ENCODE measurements at places on chromosomes 4 and X.

- peak; percentile 8 for DNase-seq
Observed at GRCh38 chr4:102734591-102735385, 26.0 kb downstream of the MANBA start.

GRCh38 chr4:24273136-24273535 is 311.2 kb downstream of the DHX15 start:
- DNase-seq = no peak

DNA sequence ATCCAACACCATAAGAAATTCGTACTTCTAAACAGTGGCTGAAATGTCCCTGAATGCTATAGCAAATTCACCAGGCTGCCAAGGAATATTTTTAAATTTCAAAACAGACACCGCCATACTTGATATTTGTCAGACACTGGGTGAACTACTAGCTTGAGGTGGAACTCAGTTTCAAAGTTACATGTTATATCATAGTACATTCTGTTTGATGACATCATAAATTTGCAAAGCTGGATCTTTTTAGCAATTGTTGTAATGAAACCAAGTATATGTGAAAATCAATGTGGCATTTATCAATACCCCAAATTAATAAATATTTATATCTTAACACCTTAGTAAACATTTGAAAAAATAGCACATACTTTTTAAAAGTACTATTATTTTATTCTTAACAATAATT is 14.2 kb downstream of the ART3 start:
- DNase-seq = no peak

DNA sequence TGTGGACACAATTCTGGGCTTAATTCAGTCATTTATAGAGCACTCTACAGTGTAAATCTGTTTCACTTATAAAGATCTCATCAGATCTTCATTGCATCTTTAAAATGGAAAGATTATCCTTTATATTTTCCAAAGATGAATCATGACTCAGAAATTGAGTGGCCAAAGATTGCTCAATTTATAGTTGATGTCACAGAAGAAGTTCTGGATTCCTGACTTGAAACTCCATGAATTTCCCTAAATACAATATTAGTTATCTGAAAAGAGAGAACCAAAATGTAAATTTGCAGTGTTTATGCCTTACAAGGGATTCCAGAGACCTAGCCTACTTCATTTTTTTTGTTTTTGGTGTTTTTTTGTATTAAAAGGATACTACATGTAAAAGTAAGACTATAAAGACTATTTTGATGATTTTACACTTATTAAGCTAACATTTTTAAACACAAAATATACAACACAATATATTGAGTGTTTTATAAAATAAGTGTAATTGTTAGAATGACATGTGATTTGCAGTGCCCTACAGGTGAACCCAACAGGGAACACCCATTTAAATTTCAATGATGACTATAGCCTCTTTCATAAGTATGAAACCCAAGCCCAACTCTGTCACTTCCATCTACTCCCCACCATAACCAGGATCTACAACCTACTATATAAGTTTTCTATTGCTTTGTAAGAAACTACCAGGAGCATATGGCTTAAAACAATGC is 183.5 kb downstream of the PCDH7 start:
- DNase-seq = no peak

DNA sequence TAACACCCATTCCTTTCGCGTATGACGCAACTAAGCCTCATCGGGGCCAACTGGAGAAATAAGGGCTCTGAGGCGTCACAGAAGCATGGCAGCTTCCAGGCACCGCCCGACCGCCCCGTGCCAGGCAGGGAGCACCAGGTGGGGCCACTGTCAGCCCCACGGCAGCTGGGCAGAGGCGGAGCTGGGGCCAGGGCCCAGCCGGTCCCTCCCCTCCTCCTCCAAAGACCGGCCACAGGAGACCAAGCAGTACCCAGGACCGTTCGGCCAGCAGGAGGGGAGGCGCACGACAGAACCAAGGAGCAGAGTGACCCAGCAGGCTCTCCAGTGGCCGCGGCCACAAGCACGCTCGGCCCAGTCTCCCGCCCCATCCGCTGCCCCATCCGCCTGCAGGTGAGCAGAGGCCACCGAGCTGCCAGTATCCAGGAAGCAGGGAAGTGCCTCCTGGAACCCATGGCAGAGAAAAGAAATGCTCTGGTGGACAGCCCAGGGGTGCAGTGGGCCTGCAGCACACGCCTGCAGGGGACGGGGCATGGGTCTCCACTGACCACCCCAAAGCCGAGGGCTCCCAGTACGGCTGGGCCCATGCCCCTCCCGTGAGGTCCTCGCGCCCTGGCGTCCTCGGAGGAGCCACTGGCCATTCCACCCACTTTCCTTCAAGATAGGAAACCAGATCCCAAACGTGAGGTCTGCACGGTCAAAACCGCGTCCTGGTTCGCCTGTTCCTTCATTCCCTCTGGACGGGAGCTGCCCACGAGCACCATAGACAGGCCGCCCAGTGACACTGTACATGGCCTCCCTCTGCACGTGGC is 9.6 kb downstream of the CTBP1 start:
- DNase-seq = no peak

DNA sequence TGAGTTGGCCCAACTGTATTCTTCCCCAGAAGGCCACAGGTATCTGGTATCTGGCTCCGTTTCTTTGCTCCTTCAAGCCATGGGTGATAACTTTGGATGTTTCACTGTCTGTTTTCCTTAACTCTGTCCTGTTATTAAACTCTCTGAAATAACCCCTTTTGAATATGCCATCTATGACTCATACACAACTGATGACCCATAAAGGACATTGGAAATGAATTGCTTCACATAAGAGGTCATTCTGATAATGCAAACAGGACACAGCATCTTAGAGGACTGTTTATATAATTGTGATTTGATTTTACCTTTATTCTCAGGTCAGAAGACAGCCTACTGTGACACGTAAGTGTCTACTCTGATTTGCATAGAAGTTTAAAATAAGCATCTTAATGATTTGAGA is 227.7 kb downstream of the VEGFC start:
- DNase-seq = no peak

GRCh38 chr4:47562297-47562696 is 77.2 kb downstream of the ATP10D start:
- peak; percentile 29 for DNase-seq

- peak; percentile 18 for DNase-seq
Observed at GRCh38 chr4:158259955-158260575, 49.8 kb downstream of the TMEM144 start.

DNA sequence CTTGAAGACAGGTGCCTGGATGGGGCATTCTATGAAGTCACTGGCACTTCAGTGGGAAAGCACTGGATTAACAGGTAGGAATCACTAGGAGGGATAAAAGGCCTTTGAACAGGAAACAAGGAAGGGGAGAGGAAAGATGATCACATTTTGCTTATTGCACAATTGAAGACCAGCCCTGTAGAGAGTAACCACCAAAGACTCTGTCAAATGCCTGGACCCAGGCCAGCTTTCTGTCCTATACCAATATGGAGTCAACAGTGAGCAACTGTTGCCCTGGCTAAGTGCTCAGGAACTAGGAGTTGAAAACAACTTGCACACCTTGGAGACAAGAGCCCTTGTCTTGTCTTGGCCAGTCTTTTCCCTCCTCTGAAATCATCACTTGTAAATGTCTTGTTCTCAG is 14.1 kb upstream of the RTL3 start:
- DNase-seq = no peak

DNA sequence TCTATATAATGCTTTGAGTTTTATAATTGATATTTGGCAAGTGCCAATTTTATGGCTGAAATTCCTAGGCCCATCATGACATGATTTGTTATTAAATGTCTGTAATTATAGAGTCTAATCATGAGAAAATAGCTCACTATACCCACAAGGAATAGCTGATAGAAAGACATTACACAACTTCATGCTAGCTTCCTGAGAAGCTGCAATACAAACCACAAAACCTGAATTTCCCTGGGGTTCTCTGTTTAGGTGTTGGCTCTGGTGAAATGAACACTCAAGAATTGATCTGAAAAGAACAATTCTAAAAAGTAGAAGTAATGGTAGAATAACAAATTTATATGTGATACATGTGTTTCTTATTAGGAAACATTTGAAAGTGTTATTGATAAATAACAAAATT is 169.6 kb downstream of the GASK1B start:
- no peak for DNase-seq

Measured in AG10803 (cell line).